ENCODE measurements at places on chromosomes 16 and 17.

DNA sequence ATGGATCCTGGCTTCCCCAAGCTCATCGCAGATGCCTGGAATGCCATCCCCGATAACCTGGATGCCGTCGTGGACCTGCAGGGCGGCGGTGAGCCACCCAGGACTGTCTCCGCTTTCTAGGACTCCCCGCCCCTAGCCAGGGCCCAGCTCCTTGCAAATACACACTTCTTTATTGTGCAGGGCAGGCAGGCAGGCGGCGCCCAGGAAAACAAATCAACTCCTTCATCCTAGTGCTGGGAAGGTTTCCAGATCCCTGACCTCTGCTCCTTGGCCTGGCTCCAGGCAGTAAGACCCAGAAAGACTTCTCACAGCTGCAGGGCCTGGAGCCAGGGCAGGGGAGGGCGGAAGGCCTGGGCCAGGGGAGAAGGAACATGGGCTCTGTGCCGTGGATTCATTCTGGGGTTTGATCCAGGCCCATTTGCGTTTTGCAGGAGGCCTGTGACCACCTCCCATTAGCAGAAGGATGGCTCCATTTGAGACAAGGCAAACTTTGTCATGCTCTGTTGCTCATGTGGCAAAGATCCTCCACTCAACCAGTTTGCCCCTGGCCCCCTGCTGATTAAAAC is 6.0 kb upstream of the LPCAT2 start:
- no peak for DNase-seq

GRCh38 chr16:3889059-3889458 is 8.5 kb upstream of the CREBBP start:
- DNase-seq, result no peak

DNA sequence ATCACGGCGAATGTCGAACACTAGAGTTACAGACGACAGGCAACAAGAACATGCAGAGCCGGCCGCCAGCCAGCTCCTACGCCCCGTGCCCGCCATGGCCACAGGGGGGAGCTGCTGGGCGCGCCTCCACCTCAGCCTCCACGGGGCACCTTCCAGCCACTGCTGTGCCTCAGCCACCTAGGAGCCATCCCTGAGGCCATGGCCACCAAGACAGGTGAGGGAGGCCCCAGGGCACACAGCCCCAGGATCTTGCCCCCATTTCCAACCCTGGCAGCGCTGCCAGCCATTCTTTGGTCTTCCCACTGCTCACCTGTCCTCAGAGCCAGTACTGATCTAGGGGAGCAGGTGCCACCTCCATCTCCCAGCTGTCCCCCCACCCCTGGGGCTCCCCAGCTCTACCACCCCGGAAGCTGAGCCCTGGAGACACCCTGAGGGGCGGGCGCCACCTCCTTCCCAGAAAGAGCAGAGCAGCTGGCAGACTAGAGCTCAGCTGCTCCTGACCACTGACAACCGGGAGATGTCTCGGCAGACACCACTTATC is 11.8 kb downstream of the GNPTG start:
- peak; percentile 77 for DNase-seq

DNA sequence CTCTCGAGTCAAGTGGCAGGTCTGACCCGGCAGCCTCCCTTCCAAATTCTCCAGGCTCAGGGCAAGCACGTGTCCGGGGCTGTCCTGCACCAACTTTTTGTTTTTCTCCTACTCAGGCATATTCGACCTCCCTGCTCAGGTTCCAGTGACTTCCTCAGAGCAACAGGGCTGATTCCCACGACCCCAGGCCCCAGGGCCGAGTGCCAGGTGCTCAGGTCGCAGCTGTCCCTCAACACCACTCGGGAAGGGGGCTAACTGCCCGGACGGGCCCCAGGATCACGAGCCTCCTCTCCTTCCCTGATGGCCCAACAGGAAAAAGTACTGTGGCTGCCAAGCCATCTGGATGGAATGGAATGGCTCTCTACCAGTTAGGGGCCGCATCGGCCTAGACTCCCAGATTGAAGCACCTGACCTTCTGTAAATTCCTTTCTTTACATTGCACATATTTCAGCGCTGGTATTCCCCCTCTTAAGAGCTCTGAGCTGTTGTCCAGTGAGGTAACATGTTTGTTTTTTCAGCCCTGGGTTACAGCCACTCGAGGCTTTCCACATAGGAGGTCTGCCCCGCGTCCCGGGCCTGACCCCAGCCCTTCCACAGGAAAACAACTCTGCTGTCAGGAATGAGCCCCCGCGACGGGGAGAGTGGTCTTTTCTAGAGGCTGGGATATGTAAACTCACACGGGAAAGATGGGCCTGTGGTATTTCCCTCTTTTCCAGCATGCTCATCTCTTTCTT is 25.0 kb downstream of the NXN start:
- DNase-seq, result no peak

GRCh38 chr16:56116577-56116964 is 74.7 kb upstream of the GNAO1 start:
- no peak for DNase-seq

- no peak for DNase-seq
Observed at GRCh38 chr16:50428116-50428515, 59.3 kb upstream of the BRD7 start.

DNA sequence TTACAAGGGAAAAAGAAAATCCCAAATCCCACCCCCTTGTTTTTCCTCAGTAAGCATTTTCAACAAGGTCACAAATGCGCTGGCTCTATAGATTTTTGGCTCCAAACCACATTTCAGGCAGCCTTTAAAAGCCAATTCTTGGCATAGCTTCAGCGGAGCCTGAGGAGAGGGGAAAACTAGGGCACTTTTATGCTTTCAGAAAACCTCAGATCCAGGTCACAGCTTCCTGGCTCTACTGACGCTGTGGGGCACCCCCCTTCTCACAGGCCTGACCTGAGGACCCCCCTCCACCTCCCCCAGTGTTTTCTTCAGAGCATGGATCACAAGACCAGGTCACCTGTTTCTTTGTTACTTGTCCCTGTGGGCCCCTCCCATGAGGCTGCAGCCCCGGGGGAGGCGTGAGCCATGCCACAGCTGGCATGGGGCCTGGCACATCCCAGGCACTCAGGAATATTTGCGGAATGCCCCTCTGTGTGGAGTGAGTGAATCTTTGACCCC is 30.1 kb upstream of the MTSS2 start:
- no peak for DNase-seq

DNA sequence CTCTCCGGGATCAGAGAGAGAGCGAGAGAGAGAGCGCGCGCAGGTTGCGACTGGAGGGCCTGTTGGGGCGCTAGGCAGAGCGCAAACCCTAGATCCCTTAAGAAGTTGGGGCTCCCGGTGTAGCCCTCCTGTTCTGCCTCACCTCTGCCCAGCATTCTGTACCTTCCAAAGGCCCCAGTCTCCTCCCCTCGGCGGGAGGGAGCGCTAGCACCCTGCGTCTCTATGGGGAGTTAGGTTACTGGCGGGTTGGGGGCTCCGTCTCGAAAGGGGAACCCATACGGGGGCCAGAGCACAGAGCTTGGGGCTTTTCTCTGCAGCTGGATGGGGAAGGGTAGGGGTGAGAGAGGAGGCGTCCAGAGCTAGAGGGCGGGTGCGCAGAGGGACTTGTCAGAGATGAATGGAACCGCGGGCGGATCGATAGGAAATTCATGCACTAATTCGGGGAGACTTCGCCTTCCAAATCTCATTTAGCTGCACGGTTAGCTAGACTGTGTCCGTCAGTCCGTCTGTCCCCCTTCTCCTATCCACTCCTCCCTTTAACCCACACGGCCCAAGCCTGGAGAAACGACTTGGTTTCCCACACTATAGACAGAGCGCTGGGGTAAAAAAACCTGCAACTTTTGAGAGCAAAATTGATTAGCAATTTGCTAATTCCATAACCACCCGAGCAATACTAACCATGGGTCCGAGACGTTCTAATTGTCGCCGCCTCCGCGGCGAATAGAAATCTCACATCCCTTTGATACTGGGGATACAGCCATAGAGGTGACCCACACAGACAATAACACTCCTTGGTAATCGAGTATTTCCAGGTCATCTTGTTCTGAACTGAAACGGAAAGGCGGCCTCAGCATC is 693 bp upstream of the HOXB4 start:
- DNase-seq, result no peak

DNA sequence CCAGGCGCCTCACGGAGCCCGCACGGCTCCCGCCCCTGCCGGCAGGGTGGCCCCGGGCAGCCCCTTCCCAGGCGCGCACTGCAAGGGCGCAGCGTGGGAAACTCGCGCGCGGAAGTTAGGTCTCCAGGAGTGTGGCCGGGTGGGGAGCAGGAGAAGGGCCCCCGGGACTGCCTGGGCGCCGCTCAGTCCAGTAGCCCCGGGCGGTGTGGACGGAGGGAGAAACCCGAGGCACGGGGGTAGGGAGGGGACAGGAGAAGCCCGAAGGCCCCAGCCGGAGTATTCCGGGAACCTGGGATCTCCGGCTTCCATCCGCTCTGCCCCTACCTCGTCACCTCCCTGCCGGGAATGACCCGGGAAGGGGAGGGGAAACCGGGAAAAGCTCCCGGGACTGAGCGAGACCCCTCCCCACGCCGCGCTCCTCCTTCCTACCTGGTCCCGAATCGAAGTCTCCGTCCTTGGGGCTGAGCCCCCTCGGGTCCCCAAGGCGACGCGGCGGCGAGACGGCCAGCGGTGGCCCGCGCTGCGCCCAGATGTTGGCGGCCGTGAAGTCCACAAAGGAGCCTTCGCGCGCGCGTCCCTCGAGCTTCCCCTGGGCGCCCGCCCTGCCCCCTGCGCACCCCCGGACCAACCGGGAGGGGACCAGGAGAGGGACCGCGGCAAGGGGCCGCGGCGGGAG is 418 bp downstream of the SOCS3 start:
- DNase-seq, result no peak

GRCh38 chr17:80264205-80265075 is 3.8 kb downstream of the RNF213 start:
- peak; percentile 76 for DNase-seq

DNA sequence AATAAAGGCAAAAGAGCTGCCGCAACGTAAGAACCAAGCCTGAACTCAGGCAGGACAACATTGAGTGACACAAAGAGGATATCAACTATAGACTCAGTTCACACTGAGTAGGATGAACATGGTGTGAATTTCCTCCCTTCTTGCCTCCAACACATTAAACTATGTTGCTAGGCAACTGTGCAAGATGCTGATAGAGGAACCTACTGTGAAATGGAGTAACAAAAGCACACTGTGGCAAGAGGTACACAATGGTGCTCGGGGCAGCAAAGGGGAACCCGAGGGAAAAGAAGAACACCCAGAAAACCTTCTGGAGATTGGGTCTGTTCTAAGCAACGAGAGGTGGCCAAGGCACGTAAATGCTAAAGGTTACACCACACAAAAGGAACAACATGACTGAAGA is 34.1 kb downstream of the GRB2 start:
- DNase-seq, result peak; percentile 36

- no peak for DNase-seq
Observed at GRCh38 chr17:38510421-38511149, 82.3 kb downstream of the ARHGAP23 start.

DNA sequence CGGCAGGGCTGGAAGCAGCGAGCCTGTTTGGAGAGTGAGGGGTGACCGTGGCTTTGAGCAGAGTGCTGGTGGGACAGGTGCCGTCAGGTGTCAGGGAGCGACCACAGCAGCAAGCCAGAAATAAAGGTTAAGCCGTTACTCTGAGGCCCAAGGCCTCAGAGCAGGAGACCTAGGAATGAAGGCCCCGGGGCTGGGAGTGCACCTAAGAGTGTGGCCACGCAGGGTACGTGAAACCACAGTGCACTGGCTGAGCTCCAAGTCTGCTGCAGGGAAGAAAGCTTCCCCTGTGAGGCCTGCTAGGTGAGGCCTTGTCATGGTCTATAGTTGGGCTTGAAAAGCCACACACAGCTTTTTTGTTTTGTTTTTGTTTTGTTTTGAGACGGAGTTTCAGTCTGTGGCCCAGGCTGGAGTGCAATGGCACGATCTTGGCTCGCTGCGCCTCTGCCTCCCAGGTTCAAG is 8.7 kb downstream of the CLUAP1 start:
- DNase-seq, result peak; percentile 83

DNA sequence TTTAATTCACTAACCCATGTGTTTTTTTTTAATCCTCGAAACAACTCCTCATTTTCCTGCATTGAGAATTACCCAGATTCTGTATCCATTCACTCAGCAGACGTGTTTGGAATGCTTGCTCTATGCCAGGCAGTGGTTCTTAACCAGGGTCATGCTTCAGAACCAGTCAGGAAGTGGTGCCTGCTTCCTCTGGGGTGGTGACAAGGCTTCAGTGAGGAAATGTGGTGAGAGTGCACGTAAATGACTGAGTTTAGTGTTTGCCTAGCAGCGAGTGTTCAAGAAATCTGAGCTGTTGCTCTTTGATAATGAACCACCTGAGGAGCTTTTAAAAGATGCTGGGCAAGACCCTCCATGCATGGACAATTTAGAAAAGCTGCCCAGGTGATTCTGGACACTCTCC is 9.9 kb downstream of the ZFP90 start:
- DNase-seq, result no peak

- no peak for DNase-seq
Observed at GRCh38 chr16:12288537-12289174, 312.1 kb downstream of the SNX29 start.

- no peak for DNase-seq
Observed at GRCh38 chr16:56632156-56632847, at the start of gene MT1M. MT1M (plus strand) TSS chr16:56632659; CDS start chr16:56632732, 73 bp downstream.

- DNase-seq, result no peak
Observed at GRCh38 chr16:12655537-12655936, 148.2 kb downstream of the CPPED1 start.

DNA sequence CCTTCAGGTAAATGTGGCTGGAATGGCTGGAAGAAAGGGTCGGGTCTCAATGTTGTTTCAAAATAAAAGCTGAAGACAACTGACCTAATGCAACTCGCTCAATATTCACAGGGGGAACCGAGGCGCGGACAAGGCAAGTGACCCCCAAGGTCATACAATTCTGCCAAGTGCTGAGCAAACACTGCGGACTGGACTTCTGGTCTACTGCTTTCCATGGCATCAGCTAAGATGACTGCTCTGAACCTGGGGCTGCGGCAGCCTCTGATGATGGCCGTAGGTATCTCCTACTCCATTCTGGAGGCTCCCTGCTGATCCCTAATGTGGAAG is 21.9 kb downstream of the CA4 start:
- no peak for DNase-seq

DNA sequence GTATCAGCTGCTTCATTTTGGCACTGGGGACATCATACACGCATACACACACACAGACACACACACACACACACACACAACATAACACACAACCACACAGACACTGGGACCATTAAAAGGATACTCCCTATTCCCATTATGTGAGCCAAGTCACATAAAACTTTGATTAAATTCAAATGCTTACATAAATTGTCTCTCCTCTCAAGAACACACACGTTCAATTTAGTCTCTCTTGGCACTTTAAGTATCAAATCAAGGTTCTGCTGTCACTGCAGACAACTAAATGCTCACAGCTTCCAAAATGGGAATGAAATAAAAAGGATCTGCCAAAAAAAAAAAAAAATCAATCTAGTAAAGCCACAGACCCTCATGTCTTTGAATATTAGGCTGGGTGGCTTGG is 184.9 kb downstream of the RBFOX1 start:
- no peak for DNase-seq

- DNase-seq, result no peak
Observed at GRCh38 chr16:56777482-56777881, 47.6 kb downstream of the NUP93 start.

Data from activated CD4-positive, alpha-beta T cell treated with anti-CD3 and anti-CD28 coated beads, Interleukin-2, Interleukin-6, amounts not matched to agents 100 ng/mL and 50 ng/mL, durations not matched to agents 16 hours and 8 hours (primary cell).